ENCODE measurements at places on chromosomes 2 and 18.

GRCh38 chr2:137940154-137940553 is 24.1 kb upstream of the HNMT start:
- DNase-seq, result no peak

DNA sequence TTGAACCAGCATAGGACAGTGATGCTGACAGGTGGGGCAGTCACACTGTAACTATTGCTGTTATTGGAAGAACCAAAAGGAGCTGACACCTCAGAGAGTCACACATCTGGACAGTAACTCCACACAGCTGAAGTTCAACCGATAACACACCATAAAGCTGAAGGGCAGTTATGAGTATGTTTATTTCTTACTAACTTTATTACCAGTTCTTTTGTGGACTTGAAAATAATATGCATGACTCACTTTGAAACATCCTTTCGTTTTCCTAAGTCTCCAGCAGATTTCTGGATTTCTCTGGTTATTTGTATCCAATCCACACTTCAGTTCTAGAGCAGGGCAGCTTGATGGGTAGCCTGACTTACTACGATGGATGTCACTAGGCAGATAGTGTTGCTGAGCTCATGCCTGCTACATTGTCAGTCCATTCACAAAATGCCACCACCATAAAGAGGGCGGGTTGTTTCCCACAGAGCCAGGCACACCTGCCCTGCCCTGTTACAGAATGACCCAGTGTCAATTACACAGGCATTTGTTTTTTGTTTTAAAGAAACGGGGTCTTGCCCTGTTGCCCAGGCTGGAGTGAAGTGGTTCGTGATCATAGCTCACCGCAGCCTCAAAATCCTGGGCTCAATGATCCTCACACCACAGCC is 8.4 kb upstream of the AGBL5 start:
- DNase-seq, result no peak

- no peak for DNase-seq
Observed at GRCh38 chr18:77635451-77635850, 385.8 kb downstream of the GALR1 start.

GRCh38 chr18:74508366-74508765 is 12.2 kb downstream of the CNDP2 start:
- no peak for DNase-seq

DNA sequence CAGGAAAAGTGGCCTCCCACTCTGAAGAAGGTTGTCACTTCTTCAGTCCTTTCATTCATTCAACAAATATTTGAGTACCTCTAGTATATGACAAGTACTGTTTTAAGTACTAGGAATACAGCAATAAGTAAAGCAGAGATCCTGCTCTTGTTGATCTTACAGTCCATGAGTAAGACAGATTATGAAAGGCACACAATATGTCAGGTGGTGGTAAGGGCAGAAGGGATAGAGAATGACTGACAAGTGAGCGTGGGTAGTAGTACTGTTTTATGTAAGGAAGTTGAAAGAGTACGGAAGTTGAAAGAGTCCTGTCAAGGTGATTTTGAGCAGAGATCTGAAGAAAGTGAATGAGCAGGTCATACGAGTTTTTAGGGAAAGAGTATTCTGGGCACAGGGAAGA is 111.3 kb downstream of the GALNT1 start:
- DNase-seq, result no peak

DNA sequence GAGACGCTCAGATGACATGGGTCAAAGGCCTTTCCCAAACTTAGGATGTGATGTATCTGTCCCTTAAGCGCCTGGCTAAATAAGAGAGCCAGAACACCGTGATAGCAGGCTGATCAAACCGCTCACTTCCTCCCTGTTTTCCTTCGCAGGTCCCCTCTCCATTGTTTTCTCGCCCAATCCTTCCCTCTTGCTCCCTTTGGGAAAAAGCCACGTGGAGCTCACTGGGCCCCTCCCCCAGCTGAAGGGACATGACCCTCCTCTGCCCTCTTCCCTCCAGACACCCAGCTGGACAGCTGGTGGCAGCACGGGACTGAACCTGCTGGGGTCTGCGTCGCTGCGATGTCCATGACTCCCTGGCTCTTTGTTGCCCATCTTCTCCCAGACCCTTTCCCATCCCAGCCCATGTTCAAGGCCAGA is 201.7 kb downstream of the TNS1 start:
- DNase-seq, result no peak

DNA sequence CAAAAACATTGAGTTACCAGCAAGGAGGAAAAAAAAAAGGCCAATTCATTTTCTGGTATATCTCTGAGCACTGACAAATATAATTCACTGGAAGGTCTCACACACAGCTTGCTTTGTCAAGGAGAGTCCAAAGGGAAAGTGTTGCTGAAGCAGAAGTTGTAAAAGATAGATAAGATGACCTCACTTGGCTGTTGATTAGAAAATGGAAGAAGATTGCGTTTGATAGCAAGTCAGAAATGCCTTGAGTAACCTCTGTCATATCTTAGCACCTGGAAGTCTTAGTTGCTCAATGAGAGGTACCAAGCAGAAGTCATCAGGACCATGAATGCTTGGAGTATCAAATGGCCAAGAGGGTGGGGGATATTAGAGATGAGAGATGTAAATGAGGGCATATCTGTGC is 105.2 kb downstream of the FSHR start:
- DNase-seq, result no peak

DNA sequence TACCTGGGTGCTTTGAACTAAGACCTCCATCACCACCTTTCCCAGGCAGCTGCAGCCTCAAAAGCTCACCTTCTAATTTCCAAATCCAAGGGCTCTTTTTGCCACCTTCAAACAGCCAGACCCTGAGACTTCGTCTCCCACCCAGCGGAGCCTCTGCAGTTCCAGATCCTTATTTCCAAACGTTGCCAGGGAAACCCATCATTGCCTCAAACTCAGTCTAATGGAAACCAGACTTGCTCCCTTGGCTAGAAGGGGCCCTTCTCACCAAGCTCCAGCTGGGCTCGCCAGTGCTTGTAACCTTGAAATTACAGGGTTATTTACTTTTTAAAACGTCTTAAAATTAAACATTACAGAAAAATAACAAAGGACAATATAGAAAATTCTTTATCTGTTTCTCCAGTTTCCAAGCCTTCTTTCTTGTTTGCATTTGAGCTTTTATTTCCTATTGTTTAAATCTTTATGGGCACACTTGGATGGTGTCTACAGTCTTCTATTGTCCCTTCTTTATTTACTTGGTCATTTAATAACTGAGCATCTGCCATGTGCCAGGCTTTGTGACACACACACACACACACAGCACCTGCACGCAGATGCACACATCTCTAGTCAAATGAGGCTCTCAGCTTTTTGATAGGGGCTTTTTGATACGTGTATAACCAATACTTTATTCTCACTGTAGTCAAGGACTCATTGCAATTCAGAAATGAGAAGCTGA is 36.1 kb downstream of the TRPM8 start:
- DNase-seq, result no peak

GRCh38 chr2:233174137-233174536 is 77.3 kb upstream of the ATG16L1 start:
- no peak for DNase-seq

DNA sequence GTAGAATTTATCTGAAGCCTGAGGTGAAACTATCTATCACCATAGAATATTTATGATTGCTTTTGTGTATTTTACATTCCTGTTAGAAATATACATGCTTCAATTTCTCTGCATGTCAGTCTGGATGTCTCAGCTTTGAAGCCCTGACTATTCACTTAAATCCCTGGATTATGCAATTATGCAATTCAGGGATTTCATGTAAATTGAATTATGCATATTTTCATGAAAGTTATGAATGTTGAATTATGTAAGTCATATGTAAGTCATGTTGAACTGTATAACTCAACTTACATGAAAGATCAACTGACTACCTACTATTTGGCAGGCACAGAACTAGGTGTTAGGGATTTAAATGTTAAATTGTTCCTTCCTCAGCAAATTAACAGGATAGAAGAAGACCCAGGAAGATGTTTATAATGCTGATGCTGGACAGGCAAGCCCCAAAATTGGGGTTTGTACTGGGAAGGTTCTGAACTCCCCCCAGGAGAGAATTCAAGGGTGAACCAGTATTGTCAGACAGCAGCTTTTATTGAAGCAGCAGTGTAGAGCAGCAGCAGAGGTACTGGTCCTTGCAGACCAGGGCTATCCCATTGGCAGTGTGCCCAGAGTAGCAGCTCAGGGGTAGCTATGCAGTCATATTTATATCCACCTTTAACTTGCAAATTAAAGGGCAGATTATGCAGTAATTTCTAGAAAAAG is 236.5 kb downstream of the ZNF804A start:
- no peak for DNase-seq

GRCh38 chr2:209984291-209984690 is 18.1 kb upstream of the RPE start:
- no peak for DNase-seq

- no peak for DNase-seq
Observed at GRCh38 chr2:189982780-189983394, 79.6 kb downstream of the MSTN start.

DNA sequence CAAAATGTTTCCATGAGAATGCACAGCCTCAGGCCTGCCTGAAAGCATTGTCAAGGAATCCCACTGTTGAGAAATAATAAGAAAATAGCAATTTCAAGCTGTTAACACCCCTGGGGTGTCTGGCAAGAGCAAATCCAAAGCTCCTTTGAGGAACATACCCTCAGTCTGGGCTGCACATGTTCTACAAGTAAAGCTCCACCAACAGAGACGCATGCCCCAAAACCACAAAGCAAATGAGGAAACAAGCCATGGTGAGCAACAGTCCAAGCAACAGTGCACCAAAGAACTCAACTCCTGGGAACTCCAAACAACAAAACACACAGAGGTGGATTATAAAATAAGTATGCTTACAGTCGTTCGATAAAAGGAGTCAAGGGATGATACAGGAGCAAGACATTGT is 40.3 kb downstream of the CYP27C1 start:
- DNase-seq, result no peak

GRCh38 chr2:109000738-109001137 is 11.7 kb upstream of the EDAR start:
- no peak for DNase-seq

GRCh38 chr2:42324244-42324643 is 36.8 kb downstream of the COX7A2L start:
- no peak for DNase-seq
